ENCODE measurements at places on chromosomes 4 and X.
A peak's percentile ranks its signal among the peaks of the same experiment; 100 is the strongest.

- DNase-seq: peak; percentile 30
These were observed 17.2 kb downstream of the HMGB2 start for GRCh38 chr4:173317004-173317403.

DNA sequence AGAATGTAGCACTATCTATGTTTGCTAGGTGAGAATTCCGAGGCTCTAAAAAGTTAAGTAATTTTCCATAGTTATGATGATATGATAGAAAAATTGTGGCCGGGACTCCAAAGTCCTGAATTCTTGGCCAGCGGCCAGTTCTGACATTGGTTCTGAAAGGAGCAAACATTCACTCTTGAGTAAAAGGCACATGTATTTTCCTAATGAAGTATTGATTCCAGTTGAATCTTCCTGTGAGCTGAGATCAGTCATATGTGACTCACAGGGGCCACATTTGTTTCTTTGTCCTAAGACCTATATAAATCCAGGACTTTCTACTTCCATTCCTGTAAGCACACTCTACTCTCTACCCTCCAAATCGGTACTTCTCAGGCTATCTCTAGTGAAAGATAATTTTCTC, 349.9 kb downstream of the BMPR1B start:
- no peak for DNase-seq

- DNase-seq: no peak
These were observed 21.1 kb upstream of the SORBS2 start for GRCh38 chr4:185833055-185833598.

GRCh38 chr4:70818173-70818855, 21.4 kb downstream of the GRSF1 start:
- DNase-seq: no peak

DNA sequence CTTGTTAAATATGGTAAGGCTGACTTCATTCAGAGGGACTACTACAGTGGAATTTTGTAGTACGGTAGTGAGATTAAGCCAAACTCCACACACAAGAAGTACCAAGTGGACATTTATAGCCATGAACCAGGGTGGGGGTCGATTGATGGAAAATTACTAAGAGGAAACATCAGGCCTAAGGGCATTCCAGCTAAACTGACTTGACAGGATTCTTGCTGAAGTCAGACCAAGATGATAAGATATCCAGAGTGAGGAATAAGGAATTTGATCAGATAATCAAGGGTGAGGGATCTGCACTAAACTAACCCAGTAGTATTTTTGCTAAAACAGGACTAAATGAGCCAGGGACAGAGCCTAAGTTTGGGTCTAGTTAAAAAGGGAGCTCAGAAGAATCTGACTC, 597.5 kb downstream of the RPA4 start:
- peak; percentile 19 for DNase-seq

GRCh38 chrX:94288972-94289371, 615.0 kb downstream of the FAM133A start:
- DNase-seq: no peak

GRCh38 chr4:164207460-164207859, 546.5 kb upstream of the SMIM31 start:
- DNase-seq: no peak

GRCh38 chr4:125140966-125141495, 173.7 kb upstream of the FAT4 start:
- DNase-seq: no peak

GRCh38 chrX:12950851-12951594, 23.9 kb upstream of the TMSB4X start:
- DNase-seq: peak; percentile 19

GRCh38 chr4:61294936-61295335, 94.8 kb downstream of the ADGRL3 start:
- DNase-seq: no peak

GRCh38 chr4:140252141-140252741, 98.3 kb upstream of the MAML3 start:
- DNase-seq: peak; percentile 49

- no peak for DNase-seq
These were observed 26.7 kb downstream of the DYNLT3 start for GRCh38 chrX:37820646-37821045.

GRCh38 chrX:46561824-46562657, 11.5 kb upstream of the CHST7 start:
- DNase-seq: no peak

DNA sequence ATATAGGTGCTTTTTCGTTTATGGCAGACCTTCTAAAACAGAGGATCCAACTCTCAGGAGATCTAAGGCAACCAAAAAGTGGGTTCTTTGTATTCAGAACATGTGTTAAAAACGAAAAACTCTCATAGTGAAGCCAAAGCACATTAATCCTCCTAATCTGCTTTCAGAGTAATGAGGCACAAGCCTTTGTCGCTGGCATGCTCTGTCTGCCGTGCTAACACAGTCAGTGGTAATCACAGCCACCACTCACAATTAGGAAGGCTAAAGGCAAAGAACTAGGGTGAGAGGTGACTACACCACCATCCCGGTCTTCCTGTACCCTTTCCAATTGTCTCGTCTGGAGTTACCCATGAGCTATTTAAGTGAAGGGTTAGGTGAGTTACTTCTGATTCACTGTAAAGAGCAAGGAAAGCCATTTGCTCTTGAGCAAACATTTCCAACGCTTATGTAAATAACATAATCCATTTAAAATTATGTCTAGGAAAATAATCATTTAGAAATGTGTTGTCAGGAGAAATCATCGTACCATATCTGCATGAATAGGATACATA, 40.7 kb downstream of the NPY2R start:
- DNase-seq: no peak

GRCh38 chrX:47596256-47596655, 14.0 kb downstream of the TIMP1 start:
- DNase-seq: no peak

DNA sequence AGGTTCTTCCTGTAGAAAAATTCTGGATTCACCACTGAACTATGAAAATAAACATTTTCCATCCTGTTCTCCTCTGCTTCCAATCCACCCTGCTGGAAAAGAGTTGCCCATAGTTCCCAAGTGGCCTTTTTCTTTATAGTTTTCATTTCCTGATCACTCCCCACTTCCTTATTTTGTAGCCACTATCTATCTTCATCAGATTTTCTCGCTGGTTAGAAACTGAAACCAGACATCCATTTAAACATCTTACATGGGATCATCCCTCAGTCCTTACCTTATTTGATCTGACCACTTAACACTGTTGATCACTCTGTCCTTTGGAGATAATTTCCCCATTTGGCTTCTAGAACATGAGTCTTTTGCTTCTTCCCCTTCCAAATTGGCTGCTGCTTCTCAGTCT, 42.2 kb upstream of the SCOC start:
- DNase-seq: no peak

GRCh38 chr4:77856152-77856551, 6.5 kb upstream of the MRPL1 start:
- no peak for DNase-seq

GRCh38 chr4:168803732-168804131, 206.3 kb downstream of the CBR4 start:
- no peak for DNase-seq

- no peak for DNase-seq
These were observed 18.4 kb upstream of the OGT start for GRCh38 chrX:71514367-71515037.

- DNase-seq: no peak
These were observed 48.0 kb upstream of the TMEM154 start for GRCh38 chr4:152727784-152728183.

DNA sequence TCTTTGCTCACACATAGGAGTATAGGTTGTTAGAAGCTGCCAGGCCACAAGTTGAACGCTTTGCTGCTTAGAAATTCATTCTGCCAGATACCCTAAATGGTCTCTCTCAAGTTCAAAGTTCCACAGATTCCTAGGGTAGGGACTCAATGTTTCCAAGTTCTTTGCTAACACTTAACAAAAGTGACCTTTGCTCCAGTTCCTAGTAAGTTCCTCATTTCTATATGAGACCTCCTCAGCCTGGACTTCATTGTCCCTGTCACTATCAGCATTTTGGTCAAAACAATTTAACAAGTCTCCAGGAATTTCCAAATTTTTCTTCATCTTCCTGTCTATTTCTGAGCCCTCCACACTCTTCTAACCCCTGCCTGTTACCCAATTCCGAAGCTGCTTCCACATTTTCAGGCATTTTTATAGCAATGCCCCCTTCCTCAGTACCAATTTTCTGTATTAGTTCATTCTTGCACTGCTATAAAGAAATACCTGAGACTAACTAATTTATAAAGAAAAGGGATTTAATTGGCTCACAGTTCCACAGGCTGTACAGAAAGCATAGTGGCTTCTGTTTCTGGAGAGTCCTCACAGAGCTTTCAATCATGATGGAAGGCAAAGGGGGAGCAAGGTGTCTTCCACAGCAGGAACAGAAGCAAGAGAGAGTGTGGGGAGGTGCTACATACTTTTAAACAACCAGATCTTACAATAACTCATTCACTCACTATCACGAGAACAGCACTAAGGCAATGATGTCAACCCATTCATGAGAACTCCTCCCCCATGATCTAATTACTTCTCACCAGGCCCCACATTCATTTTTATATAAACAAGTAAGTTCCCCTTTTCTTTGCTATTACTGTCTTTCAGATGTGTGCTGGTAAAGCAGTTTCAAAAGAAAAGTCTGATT, 11.5 kb upstream of the TLR1 start:
- DNase-seq: no peak

DNA sequence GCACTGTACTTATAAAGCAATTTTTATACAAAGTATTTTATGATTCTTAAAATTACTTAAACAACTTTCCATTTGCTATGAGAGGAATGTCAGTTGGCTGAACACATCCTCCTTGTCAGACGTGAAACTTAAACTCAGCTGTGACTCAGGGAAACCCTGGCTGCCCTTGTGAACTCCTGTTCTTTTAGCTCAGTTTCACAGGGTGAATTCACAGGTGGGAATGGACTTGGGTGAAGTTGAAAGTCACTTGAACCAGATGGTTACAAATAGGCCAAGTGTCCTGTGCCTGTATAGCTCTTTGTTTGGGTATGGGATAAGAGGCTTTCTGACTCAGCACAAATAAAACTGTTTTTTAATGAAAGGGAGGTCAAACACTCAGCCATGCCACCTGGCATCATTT, 67.4 kb upstream of the FAM47B start:
- DNase-seq: no peak

DNA sequence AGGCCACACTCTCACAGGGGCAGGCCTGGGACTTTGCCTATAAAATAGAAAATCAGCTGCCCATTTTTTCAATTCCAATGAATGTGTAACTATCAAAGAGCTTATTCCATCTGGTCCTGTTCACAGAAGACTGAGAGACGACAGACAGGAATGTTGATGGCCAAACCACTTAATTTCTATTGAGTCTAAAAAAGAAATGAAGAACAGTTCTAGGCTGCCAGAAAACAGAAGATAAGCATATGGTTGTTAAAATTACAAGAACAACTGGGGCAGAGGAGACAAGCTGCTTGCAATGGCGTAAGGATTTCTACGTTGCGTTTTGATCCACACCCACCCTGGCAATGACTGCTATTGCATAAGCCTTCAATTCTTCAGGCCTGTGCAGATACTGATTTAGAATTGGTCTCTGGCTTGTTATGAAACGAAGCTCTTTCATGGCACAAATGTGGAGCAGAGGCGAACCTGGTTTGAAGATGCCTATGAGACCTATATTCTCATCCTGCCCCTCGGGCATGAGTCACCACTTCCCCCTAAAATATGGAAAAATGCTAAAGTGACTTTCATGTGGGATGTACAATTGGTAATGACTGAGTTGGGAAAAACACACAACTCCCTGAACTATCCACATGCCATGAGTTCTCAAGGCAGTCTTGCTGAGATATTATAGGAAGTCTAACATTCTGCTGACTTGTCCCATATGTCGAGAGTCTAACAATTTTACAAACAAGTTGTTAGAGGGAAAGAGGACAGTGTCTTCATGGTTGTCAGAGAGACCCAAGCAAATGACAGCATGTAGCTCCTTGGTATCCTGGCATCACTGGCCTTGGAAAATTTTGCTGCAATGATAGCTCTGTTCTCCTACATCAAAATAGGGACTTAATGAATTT, 37.9 kb upstream of the SORBS2 start:
- DNase-seq: no peak

GRCh38 chr4:41981456-41981855, at the start of gene DCAF4L1:
Gene DCAF4L1 (plus strand): TSS chr4:41981756. CDS start chr4:41981793, 37 bp downstream.
- DNase-seq: no peak

DNA sequence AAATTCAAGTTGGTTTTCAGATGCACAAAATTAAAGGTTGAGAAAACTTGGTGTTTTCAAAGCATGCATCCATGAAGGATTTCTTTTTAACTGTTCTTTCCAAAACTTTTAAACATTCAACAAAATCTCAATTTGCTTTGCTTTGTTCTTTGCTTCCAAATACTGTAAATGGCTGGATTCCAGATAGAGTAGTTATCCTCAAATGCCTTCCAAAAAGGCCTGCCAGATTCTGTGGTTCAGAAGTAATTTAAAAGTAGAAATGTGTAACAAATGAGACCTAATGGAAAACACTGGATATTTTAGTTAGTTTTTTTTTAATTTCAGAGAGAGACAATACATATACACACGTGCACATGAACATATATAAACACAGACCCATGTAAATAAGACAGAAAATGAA, 97.3 kb downstream of the NR3C2 start:
- no peak for DNase-seq

GRCh38 chr4:3413675-3414420, 27.9 kb upstream of the HGFAC start:
- DNase-seq: peak; percentile 14

- DNase-seq: peak; percentile 18
These were observed 102.7 kb downstream of the KLHL8 start for GRCh38 chr4:87117732-87118075.

- no peak for DNase-seq
These were observed 1068.4 kb upstream of the INTU start for GRCh38 chr4:126564283-126564854.

GRCh38 chr4:122764821-122765215, 32.3 kb downstream of the BBS12 start:
- DNase-seq: no peak

DNA sequence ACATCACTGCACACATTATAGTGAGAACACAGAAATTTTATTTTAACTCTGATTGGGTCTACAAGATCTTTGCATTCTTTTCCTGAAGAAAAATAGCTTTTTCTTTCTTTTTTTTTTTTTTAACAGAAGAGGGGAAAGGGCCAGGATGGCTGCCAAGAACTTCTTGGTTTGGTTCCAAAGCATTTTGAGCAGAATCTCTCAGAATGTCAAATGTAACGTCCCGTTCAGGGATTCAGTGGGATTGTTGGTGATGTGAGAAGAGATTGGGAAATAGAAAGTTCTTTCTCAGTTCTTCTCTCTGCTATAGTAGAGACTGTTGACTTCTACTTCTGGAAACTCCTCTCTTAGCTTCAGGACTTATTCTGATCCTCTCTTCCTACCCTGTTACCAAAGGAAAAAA, 70.9 kb upstream of the CBR4 start:
- no peak for DNase-seq

DNA sequence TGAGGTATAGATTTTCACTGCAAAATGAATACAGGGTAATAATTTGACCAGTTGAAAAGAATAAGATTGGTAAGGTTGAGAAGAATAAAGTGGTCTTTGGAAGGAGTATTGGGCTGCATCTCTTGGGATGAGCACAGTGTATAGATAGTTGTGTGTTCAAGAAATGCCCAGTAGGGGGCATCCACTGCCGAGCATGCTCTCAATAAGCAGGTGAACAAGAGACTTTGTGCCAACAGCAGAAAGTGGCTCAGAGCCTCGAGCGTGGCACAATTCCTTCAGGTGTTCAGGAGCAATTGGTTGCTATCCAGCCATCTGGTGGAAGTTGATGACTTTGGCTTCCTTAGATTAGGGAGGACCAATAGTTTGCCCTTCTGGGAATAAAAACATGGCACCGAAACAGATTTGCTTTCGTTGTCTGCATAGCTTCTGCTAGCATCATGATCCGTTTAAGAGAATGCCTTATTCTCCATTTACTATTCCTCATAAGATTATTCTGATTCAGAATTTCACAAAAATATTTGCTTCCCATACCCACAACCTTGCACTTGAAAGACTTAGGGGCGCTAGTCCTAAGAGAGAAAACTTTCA, 258.1 kb upstream of the NEIL3 start:
- peak; percentile 19 for DNase-seq

Measured in Caco-2 (cell line).